ENCODE measurements at places on chromosomes 2 and 18. TPM values are rescaled to one million over a fixed set of nuclear protein-coding genes. Genes with fewer than 3 reads are reported as not detected.

GRCh38 chr2:151106805-151107506 lies 154.7 kb downstream of the RBM43 start:
- no peak for DNase-seq
- no peaks in the 10 kb centered on the region for H3K27me3 ChIP-seq
- no peak overlapping the region for H3K27ac ChIP-seq
- H3K36me3 ChIP-seq, result no peaks in the 10 kb centered on the region
- no peak overlapping the region for H3K4me3 ChIP-seq
- peaks cover 5% of the 10 kb centered on the region for H3K4me1 ChIP-seq

DNA sequence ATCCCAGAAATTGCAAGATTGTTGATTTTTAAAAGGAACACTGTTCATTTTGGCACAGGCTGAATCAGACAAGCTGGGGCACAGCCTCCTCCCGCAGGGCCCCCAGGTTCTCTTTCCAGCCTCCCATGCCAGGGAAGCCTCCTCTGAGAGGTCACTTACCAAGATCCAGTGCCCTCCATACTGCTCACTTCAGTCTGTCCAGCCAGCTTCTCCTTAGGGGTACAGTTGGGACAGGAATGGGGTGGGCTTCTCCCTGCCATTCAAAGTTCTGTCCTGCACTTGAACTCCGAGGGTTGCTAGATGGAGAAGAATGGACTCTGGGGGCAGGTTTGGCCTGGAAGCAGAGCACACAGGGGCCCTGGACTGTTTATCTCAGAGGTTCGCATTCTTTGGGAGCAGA lies 7.5 kb upstream of the CYP26B1 start:
- H3K27ac ChIP-seq, result no peak overlapping the region
- no peak for DNase-seq
- H3K4me1 ChIP-seq, result no peaks in the 10 kb centered on the region
- H3K4me3 ChIP-seq, result no peak overlapping the region

DNA sequence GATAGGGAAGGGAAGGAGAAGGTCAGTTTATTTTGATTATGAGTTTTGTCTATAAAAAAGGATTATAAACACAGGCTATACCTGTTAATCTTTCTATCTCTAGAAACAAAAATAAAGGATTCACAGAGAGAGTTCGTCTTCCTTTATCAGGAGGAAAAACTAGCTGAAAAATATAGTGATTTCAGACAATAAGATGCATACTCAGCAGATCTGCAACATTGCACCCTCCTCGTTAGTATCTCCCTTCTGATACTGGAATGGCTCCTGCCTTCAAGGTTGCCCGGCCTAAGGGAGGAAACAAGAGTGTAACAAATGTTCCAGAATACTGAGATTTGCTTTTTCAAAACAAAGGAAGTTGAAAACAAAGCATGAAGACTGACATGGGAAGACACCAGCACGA lies 48.7 kb upstream of the LRATD1 start:
- no peak overlapping the region for H3K4me3 ChIP-seq
- H3K27ac ChIP-seq, result no peak overlapping the region
- H3K27me3 ChIP-seq, result no peaks in the 10 kb centered on the region
- H3K4me1 ChIP-seq, result no peaks in the 10 kb centered on the region
- H3K36me3 ChIP-seq, result no peaks in the 10 kb centered on the region

DNA sequence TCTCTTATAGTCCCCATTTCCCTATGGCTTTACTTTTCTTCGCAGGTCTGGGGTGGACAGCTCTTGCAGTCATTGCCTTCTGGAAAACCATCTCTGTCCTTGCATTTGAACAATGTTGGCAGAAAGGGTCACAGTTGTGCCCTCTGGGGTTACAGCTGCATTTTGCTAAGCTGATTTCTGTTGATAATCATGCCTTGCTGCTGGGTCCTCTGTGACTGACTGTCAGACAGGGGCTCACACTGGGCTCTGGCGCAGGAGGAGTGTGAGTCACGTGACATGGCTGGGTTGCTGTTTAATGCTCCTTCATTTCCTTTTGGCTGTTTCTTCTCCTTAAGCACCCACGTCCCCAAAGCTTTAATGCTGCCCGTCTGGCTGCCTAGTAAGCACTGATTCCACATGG lies 196.6 kb upstream of the LHCGR start:
- no peak for DNase-seq
- H3K4me1 ChIP-seq, result no peaks in the 10 kb centered on the region
- H3K4me3 ChIP-seq, result no peak overlapping the region
- no peaks in the 10 kb centered on the region for H3K27me3 ChIP-seq
- H3K36me3 ChIP-seq, result no peaks in the 10 kb centered on the region
- no peak overlapping the region for H3K27ac ChIP-seq

- H3K27ac ChIP-seq, result no peak overlapping the region
- no peaks in the 10 kb centered on the region for H3K36me3 ChIP-seq
- no peaks in the 10 kb centered on the region for H3K4me1 ChIP-seq
- H3K4me3 ChIP-seq, result no peak overlapping the region
These were observed 58.1 kb downstream of the MYO3B start for GRCh38 chr2:170235860-170236679.

- no peaks in the 10 kb centered on the region for H3K27me3 ChIP-seq
- no peak overlapping the region for H3K4me3 ChIP-seq
- peak overlapping the region; percentile 5 for H3K27ac ChIP-seq
- no peak for DNase-seq
- peaks cover 14% of the 10 kb centered on the region for H3K4me1 ChIP-seq
These were observed 20.3 kb downstream of the NRP2 start for GRCh38 chr2:205702576-205702975.

DNA sequence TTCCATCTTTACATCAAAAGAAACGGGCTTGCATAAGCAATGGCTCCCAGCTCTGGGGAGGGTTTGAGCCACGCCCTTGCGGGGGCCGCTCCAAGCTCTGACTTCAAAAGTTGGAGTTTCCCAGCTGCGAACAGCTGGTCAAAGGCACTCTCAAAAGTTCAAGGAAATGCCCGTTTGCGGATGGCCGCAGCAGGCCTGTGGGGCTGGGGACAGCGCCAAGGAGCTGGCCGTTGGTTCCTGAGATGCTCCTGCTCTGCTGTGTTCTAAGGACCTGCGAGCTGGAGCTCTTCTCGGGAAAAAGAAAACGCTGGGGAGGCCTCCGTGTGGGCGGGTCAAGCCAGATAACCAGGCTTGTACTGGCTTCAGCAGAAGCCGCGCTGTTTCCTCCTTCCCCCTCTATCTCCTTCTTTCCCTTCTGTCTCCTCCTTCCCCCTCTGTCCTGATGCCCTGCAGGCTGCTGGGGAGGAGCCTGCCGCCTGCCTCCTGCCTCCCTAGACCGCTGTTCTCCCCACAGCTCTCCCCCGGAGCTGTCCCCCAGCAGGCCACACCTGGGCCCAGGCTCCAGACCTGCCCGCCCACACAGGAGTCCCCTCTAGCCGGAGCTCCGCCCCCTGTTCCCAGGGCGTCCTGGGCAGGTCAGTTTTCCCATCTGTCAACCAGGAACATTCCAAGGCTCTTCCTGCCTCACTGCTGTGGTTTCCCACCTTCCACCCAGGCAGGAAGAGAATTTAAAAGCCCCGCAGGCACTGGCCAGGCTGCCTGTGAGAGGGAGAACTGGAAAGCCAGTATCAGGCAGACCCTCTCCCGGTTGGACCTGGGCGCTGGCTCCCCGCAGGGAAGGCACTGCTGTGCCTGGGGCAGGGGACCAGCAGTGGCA lies 14.1 kb downstream of the KLF11 start:
- peaks cover 3% of the 10 kb centered on the region for H3K36me3 ChIP-seq
- peak; percentile 98 for DNase-seq
- H3K4me3 ChIP-seq, result no peak overlapping the region
- peak overlapping the region; percentile 40 for H3K27ac ChIP-seq
- H3K27me3 ChIP-seq, result no peaks in the 10 kb centered on the region

CRYGD gene
- not detected for total RNA-seq

AMER3 gene
- total RNA-seq, result 0.09 TPM

All from lung (tissue), 17 donors.